ENCODE measurements at places on chromosomes 6 and 20.

DNA sequence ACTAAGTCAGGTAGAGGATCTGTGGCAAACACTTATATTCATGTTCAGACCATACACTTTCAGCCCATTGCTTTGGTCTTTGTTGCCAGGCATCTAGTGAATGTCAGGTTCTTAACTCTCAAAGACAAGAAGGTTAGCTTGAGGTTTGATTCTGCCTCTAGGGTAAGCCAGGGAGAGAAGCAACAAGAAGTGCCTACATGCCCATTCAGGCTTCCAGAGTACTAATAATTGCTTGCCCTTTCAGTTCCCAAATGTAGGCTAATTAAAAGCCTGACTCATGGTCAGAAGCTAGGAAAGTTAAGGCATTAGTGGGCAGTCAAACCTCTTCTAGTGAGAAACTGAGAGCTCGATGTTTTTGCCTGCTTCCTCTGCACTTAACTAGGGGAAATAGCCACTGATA, 492.4 kb downstream of the PKHD1 start:
- DNase-seq = no peak

DNA sequence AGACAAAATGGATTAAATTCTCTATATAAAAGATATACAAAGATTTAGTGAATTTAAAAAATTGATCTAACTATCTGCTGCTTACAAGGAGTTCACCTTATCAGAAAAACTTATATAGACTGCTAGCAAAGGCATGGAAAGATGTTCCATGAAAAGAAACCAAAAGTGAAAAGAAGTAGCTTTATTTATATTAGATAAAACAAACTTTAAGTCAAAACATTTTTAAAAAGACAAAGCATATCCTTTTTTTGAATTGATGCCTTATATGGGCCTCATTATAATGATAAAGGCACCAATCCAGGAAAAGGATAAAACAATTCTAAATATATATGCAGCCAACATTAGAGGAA, 334.2 kb downstream of the MEI4 start:
- no peak for DNase-seq

DNA sequence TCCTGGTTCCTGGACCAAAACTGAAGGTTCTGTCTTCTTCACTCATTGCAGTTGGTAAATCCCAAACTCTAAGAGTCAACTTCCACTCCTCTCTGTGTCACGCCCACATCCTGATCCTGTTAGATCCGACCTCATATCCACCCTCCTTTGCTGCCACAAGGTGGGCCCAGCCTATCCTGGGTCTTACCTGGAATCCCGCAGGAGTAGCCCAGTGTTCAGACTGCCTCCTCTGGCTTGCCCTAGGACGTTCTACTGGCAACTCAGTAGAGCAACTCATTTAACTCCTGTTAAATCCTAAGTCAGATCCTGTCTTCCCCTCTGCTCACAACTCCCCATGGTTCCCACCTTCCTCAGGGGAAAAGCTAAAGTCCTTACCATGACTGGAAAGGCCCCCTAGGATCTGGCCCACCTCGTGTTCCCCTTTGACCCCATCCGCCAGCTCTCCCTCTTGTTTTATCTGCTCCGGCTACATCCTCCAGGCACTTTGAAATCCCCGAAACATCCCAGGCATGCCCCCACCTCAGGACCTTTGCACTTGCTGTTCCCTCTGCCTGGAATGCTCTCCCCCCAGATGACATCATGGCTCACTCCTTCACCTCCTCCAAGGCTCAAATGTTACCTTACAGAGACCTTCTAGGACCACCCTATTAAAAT, 43.9 kb downstream of the TFEB start:
- no peak for DNase-seq

- no peak for DNase-seq
Observed at GRCh38 chr6:81743649-81744048, 8.8 kb downstream of the TENT5A start.

- no peak for DNase-seq
Observed at GRCh38 chr20:49583669-49584417, 15.9 kb upstream of the PTGIS start.

- no peak for DNase-seq
Observed at GRCh38 chr6:21414065-21414464, 179.5 kb upstream of the SOX4 start.

DNA sequence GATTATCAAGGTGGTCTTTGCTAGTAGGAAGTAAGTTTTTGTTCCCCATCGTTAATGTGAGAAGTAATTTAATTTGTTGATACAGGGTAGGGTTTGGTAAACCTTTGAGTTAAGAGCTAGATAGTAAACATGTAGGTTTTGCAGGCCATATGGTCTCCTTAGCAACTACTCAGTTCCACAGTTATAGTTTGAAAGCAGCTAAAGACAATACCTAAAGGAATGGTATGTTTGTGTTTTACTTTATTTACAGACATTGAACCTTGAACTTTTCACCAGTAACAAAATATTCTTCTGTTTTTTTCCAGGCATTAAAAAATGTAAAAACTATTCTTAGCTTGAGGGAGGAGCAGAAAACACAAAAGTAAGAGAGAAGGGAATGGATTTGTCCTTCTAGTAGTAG, 1.7 kb downstream of the CAP2 start:
- no peak for DNase-seq

DNA sequence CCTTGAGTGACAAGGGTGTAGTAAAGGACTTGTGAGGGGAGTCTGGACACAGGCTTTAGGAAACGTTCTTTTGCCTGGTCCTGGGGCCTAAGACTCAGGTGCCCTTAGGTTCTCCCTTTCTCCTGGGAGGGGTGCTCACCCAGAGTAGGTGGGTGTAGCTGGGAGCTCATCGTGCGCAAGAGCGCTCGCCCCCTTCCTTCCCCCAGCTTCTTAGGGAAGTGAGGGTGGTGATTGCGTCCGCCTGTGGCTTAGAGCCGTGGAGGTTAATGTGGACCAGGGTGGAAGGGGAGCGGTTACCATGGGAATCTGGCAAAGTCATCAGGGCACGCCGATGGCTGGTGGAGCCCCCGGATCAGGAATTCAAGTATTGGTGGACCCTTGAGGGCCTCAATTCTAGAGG, 3.3 kb upstream of the AARS2 start:
- no peak for DNase-seq

DNA sequence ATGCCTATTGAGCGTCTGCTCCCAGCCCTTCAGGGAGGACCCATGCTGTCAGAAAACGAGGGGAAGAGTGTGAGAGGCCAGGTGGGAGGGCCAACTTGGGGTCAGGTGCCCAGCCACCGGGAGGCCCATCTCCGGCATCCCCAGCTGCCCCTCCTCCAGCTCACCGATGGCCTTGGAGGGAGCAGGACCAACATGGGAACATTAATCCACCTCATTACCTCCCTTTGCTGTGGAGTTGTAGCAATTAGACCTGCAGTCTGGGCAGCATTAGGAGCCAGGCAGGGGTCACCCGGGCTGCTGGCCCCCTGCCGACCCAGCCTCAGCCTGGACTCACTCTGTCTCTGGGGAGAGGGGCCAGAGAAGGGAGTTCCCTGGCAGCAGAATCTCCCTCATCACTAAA, 25.1 kb downstream of the DLGAP4 start:
- DNase-seq = no peak

DNA sequence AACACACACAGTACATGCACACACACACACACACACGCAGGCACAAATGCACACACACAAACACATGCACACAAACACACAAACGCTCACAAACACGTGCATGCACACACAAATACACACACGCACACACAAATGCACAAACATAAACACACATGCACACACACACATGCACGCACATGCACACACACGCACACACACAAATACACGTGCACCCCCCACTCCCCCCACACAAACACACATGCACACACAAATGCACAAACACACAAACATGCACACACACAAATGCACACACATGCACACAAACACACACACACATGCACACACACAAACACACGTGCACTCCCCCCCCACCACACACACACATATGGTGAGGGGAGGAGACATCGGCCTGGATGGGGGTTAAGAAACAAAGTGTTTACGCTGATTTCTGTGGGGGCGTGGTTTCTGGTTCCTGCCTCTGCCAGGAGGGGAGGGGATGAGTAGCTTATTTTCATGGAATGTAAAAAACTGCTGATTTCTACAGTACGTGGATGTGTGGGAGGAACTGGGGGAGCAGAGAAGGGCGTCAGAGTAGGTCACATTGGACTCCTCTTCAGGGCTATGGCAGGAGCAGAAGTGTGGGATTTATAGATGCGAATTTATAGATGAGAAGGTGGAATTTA, 607.2 kb downstream of the QKI start:
- DNase-seq = no peak

DNA sequence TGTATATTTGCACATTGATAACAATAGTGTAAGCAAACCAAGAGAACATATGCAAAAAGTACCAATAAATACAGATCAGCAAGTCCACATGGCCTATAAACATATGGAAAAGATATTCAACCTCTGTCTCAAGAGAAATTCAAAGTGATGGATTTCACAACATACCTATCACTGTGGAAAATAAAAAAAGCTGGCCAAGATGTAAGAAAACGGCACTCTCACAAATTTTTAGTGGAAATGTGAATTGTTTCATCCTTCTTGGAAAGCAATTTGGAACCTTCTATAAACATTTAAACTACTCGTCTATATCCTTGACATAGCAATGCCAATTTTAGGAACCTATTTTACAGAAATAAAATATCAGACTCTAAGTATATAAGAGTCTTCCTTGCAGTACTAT, 559.8 kb downstream of the QKI start:
- no peak for DNase-seq

GRCh38 chr20:47213966-47214365, 142.5 kb downstream of the ZMYND8 start:
- no peak for DNase-seq

- DNase-seq = no peak
Observed at GRCh38 chr20:1304710-1305515, 24.0 kb downstream of the SDCBP2 start.

GRCh38 chr20:48286601-48287000, 501.3 kb upstream of the SULF2 start:
- no peak for DNase-seq

- DNase-seq = no peak
Observed at GRCh38 chr20:54228841-54229240, 21.0 kb downstream of the PFDN4 start.

DNA sequence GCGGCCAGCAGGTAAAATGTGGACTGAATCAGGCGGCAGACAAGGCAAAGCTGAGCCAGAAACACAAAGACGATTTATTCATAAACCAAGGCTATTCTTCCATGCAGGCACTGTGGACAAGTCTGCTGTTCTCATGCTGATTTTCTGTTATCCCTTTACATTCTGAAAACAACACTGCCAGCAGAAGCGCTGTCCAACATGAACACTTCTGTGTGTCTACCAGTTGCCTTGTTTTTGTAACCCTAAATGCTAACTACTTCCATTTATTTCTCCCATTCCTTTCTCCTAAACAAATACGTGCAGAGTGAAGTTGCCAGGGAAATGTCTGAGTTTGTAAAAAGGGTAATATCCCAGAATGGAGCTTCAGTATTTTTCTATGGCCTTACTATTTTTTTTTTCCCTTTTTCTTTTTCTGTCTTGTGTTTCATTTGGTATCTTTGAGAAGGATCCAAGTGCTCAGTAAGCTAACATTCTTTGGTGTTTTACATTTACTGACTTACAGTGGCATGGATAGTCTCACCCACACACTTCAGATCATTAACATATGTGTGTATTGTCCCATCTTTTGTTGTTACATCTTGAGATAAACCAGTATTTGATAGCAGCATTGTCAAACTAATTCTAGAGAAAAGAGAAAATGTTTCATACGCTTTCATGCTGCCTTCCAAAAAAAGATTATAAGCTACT, 1308.9 kb upstream of the MAP3K7 start:
- no peak for DNase-seq

DNA sequence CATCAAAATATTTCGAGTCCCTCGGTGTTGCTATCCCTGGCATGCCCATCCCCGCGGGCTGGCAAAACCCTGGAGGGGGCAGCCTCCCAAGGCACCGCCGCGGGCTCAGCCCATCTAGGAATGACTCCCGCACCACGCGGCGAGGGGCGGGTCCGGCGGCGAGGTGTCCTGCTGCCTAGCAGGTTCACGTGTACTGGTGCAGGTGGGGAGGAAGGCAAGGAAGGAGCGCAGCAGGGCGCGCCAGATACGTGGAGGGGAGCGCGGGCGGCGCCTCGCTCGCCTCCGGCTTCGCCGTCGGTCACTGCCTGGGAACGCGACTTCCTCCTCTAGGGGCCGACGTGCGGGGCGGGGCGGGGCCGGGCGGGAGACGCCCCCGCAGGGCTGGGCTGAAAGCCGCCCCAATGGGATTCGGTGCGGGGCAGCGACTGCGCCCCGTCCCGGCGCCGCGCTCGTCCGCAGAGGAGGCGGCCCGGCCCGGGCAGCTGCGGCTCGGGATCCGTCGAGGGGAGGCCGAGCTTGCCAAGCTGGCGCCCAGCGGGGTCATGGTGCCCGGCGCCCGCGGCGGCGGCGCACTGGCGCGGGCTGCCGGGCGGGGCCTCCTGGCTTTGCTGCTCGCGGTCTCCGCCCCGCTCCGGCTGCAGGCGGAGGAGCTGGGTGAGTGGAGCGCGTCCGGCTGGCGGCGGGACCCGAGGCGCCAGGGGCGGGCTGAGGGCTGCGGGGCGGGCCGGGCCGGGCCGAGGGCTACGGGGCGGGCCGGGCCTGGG, at the start of gene DCBLD1:
TSS of gene DCBLD1 (plus strand) at position 435 of the 764 bp plus-strand sequence. CDS start at position 543, 108 bp downstream.
- peak; percentile 61 for DNase-seq

DNA sequence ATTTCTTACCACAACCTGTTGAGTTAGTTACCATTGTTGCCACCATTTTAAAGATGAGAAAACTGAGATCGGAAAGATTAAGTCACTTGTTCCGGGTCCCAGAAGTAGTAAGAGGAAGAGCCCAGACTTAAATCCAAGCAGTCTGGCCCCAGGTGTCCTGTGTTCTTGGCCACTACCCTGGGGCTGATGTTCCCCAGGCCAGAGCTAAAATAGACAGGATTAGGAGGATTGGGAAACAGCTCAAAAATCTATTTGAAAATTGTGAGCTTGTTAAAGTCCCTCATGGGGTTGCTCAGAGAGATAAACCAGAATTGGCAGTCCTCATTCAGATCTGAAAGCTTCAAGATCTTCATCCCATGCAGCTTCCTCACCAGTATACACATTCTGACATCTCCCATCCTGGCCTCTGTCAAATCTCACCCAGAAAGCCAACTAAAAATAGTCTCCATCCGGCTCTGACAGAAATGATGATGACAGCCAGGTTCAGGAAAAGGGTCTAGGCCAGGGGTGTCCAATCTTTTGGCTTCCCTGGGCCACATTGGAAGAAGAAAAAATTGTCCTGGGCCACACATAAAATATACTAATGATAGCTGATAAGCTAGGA, 62.0 kb downstream of the GFOD1 start:
- no peak for DNase-seq
